Activated CD8-positive, alpha-beta memory T cell treated with anti-CD3 and anti-CD28 coated beads for 1 hour (primary cell): ENCODE measurements at places on chromosomes 11 and 22.

- DNase-seq: peak; percentile 40
These were observed 1.2 kb downstream of the CYTH4 start for GRCh38 chr22:37283393-37283937.

DNA sequence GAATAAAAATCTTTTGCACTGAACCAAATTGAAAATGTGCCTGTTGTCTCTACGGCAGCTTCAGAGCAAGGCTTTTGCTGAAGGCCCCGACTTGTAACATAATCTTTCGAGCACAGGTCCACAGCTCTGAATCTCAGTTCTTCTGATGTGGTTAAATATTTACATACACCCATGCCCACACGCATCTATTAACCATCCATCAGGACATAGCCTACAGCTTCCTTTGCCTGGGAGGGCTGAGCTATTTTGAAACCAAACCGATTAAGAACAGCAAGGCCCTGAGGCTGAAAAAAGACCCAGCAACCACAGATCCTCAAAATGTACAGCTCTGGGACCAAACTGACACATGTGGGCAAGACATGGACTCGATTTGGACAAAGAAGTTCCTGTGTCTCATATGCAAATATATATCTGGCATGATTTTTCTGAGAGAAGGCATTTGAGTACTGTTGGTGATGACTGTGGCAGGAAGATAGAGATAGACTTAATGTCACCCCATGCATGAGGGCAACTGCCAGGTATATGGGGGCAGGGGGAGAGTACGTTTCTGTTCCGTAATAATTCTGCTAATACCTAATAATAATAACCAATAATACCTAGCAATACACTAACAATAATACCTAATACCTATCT lies 322.7 kb upstream of the PLET1 start:
- DNase-seq: no peak

DNA sequence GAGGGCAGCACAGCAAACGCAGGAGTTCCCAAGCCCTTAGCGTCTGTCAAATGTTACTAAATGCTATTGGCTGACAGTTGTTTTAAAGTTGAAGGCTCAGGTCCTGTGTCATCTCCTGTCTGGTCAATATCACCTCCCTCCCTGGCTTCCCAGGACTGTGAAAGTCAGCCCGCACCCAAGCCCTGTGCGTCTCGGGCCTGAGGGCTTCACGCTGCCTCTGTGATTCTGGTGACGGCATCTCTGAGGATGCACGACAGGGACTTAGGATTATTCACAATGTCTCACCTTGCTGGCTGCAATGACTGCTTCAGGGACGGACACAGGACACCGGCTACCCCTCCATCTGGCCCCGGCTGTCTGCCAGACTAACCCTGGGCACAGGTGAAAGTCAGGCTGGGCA lies 415.3 kb downstream of the CTTN start:
- no peak for DNase-seq

DNA sequence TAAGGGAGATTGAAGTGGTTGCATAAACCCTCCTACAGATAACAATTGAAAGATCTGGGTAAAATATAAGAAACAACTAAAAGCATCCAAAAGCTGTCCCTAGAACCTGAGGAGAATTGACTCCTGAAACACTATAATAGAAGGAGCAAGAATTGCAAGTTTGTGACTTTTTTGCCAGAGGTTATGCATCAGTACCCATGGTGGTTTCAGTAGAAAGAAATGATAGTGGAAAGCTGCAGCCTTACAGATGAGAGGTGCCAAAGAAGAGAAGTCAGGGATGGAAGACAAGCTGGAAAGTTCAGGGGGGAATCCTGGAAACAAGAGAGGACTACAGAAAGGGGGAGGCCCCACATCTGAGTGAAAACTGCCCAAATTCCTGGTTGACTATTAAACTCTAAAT lies 80.7 kb downstream of the PACS1 start:
- DNase-seq: no peak

DNA sequence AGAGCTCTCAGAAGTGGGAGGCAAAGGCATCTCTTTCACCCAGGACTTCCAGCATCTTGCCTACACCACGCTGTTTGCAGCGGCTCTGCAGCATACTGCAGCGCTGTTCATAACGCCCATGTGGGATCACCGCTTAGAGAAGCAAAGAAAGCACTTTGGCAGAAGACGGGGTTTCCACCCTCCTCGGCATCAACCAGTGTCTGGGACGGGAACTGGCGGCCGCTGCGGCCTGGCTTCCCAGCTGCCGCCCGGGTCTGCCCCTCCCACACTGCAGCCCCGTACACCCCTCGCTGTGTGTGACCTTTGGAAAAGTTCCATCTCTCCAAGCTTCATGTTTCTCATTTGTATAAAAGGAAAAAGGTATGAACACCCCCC lies 545 bp upstream of the TIRAP start:
- DNase-seq: peak; percentile 9

- no peak for DNase-seq
These were observed 1396.7 kb downstream of the BRD1 start for GRCh38 chr22:48431014-48431413.

DNA sequence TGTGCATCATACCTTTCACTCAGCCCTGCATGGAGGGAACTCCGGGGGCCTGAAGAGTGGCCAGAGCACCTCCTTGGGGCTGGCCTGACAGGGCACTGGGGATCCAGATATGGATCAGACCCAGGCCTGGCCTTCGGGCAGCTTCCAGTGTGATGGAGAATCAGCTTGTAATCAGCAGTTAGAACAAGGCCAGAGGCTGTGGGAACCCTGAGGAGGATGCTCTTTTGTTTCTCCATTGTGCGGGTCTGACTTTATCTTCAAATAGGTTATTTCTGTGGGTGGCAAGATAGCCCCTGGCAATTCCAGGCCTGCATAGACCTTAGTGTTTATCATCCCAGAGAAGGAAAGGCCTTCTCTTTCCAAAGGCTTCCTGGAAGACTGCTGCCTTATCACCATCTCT lies 12.3 kb downstream of the DGAT2 start:
- DNase-seq: no peak

GRCh38 chr11:17005646-17006045 lies 8.6 kb downstream of the PLEKHA7 start:
- DNase-seq: no peak

- no peak for DNase-seq
These were observed 25.6 kb downstream of the ARRB1 start for GRCh38 chr11:75325713-75326438.

GRCh38 chr22:46564084-46564714 lies 26.8 kb upstream of the CELSR1 start:
- no peak for DNase-seq

DNA sequence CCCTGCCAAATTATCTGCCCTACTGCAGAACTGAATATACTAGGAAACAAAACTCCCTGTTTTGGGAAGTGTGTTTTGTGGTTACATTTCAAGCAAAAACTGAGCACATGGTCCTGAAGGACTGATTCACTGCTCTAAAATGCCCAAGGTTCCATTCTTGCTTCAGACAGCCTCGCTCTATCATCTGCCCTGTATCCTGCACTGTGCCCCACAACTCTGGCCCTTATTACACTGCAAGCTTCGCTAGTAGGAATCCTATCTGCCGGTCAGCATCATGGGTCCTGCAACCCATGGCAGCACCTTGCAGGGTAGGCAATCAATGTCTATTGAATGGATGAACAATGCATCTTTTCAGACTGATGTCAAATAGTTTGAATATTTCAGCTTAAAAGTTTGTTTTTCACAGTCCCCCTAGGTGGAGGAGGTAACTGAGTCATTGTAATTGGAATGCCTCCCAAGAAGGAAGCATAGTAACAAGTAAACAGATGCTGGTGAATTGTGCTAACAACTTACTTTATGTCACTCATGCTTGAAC lies 21.3 kb downstream of the LAYN start:
- DNase-seq: no peak

GRCh38 chr11:1302041-1302460 lies 7.4 kb downstream of the TOLLIP start:
- no peak for DNase-seq
